ENCODE measurements at places on chromosomes 4 and X.

GRCh38 chr4:30208731-30209435 lies 511.3 kb upstream of the PCDH7 start:
- no peak for DNase-seq

GRCh38 chrX:155751131-155751530 lies 130.0 kb upstream of the VAMP7 start:
- DNase-seq = no peak

DNA sequence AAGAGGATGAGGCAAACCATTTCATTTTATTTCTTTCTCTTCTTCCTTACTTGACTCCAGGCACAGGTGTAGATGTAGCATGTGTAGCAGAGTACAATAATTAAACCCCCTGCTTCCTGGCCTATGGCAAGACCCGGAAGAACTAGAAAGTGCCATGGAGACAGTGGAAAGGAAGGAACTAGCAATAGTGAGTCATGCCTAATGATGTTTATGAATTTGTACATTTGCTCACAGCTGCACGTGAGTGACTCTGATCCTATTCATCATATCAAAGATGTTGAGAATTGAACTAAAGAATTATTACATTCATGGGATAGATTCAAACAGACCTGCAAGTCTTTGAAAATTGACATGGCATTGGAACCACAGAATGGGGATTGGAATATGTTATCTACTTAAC lies 2233.9 kb upstream of the TENM3 start:
- no peak for DNase-seq

- no peak for DNase-seq
These were observed 136.5 kb downstream of the NR3C2 start for GRCh38 chr4:148305751-148306150.

- no peak for DNase-seq
These were observed 235.4 kb downstream of the GPC3 start for GRCh38 chrX:133749951-133750350.
